GM12865 (cell line): ENCODE measurements at places on chromosomes 2 and 18.

GRCh38 chr18:38612904-38613303, 1047.3 kb upstream of the CELF4 start:
- no peak for DNase-seq

GRCh38 chr2:197204519-197205250, 105.9 kb downstream of the ANKRD44 start:
- no peak for DNase-seq

DNA sequence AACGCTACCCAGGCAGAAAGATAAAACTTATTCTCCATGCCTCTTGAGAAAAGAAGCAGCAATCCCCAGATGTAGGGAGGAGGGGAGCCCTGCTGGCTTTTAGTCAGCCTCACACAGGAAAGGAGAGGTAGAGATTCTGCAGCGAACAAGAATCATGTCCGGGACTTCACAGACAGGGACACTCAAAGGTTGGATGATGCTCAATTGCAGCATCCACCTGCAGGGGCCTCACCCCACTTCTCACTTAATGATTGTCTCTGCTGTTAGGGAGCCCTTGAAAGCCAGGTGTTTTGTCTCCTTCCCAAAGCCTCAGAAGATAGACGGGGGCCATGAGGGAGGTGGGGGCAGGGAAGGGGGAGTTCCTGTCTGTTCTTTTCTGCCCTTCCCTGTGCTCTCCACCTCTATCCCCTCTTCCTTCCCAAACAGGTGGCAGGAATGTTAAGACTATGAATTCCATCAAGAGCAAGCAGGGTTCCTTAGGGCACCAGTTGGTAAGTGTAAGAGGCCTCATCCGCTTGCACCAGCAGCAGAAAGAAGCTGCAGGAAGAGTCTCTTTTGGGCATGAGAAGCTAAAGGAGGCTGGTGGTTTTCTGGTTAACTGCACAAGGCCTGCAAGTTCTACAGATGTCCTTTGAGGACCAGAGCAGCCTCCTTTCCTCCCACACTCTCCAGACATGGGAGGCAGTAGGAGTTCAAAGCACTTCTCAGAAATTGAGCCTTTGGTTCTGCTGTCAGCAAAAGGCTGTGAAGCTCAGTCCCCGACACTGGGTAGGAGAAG, 154.7 kb upstream of the TNP1 start:
- no peak for DNase-seq

GRCh38 chr2:202564226-202564625, 70.5 kb upstream of the FAM117B start:
- no peak for DNase-seq

DNA sequence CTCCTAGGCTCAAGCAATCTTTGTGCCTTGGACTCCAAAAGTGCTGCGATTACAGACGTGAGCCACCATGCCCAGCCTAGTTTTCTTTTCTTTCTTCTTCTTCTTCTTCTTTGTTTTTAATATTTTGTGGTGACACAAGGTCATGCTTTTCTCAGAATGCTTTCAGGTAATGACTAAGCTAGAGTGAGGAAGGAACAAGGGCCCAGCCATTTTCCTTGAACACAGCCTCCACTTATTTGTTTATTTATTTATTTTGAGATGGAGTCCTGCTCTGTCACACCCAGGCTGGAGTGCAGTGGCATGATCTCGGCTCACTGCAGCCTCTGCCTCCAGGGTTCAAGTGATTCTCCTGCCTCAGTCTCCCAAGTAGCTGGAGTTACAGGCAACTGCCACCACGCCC, 74.3 kb upstream of the ST3GAL5 start:
- DNase-seq: peak; percentile 25
